Type B pancreatic cell (in vitro differentiated cells): ENCODE measurements at places on chromosomes 6 and 20. TPM values are rescaled to one million over a fixed set of nuclear protein-coding genes. Genes with fewer than 3 reads are reported as not detected.

The OLIG3 gene
- total RNA-seq, result 1.2 and 3.4 TPM in 2 replicates

The DDX43 gene
- 0.17 TPM in 1 of 2 replicates, not detected in the other for total RNA-seq

The TGM2 gene
- 28.6 and 31.7 TPM in 2 replicates for total RNA-seq

The TRMT6 gene
- 11.6 and 11.9 TPM in 2 replicates for total RNA-seq

The BHLHE23 gene
- total RNA-seq, result not detected in 2 replicates

The AGER gene
- total RNA-seq, result 11.1 and 16.9 TPM in 2 replicates

The SERPINB1 gene
- total RNA-seq, result 31.2 and 52.0 TPM in 2 replicates

The HLA-DRB1 gene
- 24.3 and 88.9 TPM in 2 replicates for total RNA-seq

The SIGLEC1 gene
- total RNA-seq, result not detected in 2 replicates

The C20orf204 gene
- 3.0 and 7.4 TPM in 2 replicates for total RNA-seq

DNA sequence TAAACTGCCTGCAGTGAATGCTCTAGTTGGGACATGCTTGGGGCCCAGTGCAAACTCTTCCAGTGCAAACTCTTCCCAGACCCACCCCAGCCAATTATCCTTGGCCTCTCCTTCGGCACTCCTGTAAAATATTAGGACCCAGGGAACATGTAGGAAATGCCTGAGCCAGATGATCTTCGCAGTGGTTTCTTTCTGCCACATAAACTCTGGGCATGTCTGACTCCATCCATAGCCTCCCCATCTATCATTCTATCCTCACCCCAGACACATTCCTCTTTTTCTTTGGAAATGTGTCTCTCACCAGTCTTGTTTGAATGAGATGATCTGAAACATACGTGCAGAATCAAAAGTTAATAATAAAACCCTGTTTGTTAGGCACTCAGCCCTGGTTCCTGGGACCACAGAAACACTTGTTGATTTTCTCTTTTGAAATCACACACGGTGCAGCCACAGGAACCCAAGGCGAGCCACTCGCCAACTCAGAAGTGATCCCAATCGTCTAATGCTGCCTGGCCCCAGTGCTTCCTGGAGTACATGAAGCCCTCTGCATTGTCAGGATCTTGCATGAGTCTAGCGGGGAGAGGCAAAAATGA lies 108.9 kb upstream of the CST7 start:
- no peak overlapping the region for H3K27ac ChIP-seq
- peaks cover 6% of the 10 kb centered on the region for H3K4me1 ChIP-seq
- DNase-seq, result no peak
- no peaks in the 10 kb centered on the region for H3K36me3 ChIP-seq
- H3K4me3 ChIP-seq, result no peak overlapping the region

- peaks cover 62% of the 10 kb centered on the region for H3K36me3 ChIP-seq
- H3K27ac ChIP-seq, result peak overlapping the region; percentile 99
- peak overlapping the region; percentile 92 for H3K4me3 ChIP-seq
These were observed 2.8 kb downstream of the BCL2L1 start for GRCh38 chr20:31719644-31720485.

DNA sequence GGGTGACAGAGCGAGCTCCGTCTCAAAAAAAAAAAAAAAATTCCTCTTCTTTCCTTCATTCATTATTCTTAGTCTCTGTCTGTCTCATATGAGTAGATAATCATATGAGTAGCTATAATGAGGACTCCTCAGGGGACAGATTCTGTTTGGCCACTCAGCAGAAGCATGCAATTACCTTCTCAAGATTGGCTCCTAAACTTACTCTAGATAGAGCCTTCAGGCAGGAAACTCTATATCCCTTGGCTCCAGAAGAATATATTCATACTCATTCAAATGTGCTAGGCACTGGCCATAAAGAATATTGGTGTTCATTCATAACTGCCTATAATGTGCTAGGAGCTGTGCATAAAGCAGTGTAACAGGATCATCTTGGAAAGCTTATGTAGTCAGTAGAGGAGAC lies 2.2 kb upstream of the ACAT2 start:
- peak overlapping the region; percentile 73 for H3K4me3 ChIP-seq
- peak overlapping the region; percentile 58 for H3K27ac ChIP-seq
- H3K27me3 ChIP-seq, result no peaks in the 10 kb centered on the region
- H3K4me1 ChIP-seq, result peaks cover 16% of the 10 kb centered on the region
- no peak for DNase-seq
- peaks cover 33% of the 10 kb centered on the region for H3K36me3 ChIP-seq

- no peak for DNase-seq
- no peak overlapping the region for H3K4me3 ChIP-seq
- H3K4me1 ChIP-seq, result peaks cover 3% of the 10 kb centered on the region
- H3K27ac ChIP-seq, result no peak overlapping the region
- H3K27me3 ChIP-seq, result no peaks in the 10 kb centered on the region
These were observed 16.4 kb downstream of the SLC17A5 start for GRCh38 chr6:73637404-73637803.

DNA sequence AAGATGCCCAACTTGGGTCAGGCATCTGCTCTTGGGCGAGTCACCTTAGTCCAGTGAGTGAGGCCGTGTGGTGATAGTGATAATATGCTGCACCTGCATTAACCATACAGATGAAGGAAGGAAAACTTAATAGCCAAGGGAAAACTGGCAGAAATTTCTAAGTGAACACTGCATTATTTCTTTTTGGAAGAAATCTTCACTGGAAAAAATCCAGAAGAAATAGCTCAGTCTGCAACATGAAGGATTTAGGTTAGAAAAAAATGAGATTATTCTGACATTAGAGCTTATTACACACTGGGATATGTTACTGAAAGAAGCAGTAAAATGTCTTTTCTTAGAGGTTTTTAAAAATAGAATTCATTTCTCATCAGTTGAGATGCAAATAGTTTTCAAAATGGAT lies 947.3 kb downstream of the KIF16B start:
- no peaks in the 10 kb centered on the region for H3K4me1 ChIP-seq
- H3K27me3 ChIP-seq, result no peaks in the 10 kb centered on the region
- H3K27ac ChIP-seq, result no peak overlapping the region
- DNase-seq, result no peak
- no peaks in the 10 kb centered on the region for H3K36me3 ChIP-seq

DNA sequence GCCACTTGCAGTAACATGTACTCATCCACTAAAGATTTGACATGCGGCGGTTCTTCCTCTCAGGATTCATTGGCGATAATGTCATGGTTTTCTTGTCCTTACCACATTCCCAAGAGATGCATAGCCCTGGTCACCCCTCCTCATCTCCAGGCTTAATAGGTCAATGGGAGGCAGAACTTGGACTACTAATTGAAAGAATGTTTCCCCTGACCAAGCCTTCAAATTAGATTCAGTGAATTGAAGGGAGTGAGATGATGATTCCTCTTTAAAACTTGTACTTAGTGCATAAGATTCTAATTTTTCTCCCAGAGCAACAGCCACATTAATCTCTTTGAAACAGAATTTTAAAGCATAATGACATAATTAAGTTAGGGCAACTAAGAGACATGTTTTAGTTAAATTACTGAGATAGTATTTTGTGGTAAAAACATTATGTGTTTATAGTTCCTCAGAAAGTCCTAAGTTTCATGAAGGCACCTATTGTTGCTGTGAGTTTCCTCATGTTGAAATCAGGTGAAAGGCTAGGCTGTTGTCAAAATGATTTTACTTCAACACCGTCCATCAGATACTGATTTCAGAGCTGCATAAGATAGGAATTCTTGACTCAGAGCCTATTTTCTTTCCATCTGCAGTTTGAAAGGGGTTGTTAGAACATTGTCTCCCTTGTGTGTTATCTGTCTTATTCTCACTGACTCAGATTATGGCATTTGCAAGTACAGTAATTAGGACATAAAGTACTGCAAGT lies 48.5 kb downstream of the STK4 start:
- H3K4me1 ChIP-seq, result peaks cover 36% of the 10 kb centered on the region
- no peak for DNase-seq
- H3K27me3 ChIP-seq, result no peaks in the 10 kb centered on the region
- no peak overlapping the region for H3K4me3 ChIP-seq
- peaks cover 9% of the 10 kb centered on the region for H3K36me3 ChIP-seq

DNA sequence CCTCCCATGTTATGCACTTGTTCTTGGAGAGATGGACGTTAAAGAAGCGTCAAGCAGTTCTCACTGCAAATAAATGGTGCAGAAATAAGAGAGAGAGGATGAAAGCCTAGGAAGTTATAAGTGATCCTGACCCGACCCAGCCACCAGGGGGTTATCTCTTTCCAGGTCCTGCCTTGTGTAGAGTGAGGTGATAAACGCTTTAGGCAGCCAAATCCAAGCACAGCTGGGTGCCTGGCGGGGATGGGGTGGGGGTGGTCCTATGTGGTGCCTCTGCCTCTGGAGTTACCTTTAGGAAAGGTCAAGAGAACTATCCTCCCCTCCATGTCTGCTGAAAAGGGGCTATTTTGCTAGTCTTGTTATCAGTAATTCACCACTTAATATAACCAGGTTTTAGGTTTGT lies 9.2 kb upstream of the TFAP2A start:
- H3K4me1 ChIP-seq, result peaks cover 32% of the 10 kb centered on the region
- no peak for DNase-seq
- H3K36me3 ChIP-seq, result no peaks in the 10 kb centered on the region
- H3K27ac ChIP-seq, result peak overlapping the region; percentile 75

GRCh38 chr20:57881466-57882385 lies 171.9 kb upstream of the PMEPA1 start:
- H3K27me3 ChIP-seq, result peaks cover 34% of the 10 kb centered on the region
- no peaks in the 10 kb centered on the region for H3K36me3 ChIP-seq
- no peak overlapping the region for H3K4me3 ChIP-seq
- peaks cover 30% of the 10 kb centered on the region for H3K4me1 ChIP-seq

DNA sequence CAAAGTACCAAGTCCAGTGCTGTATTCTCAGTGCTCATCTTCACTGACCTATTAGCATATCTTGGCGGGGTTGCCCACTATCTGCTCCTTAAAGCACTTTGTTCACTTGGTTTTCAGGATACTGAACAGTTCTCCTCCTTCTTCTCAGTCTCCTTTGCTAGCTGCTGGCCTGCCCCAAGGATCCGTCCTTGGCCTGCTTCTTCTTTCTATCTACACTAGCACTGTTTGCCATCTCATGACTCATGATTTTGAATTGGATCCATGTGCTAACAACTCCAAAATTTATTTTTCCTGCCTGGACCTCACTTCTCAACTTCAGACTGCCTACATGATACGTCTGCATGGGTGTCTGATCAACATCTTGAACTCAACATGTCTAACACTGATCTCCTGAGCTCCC lies 15.5 kb downstream of the TPD52L1 start:
- H3K27me3 ChIP-seq, result no peaks in the 10 kb centered on the region
- DNase-seq, result no peak
- H3K4me1 ChIP-seq, result peaks cover 6% of the 10 kb centered on the region
- no peak overlapping the region for H3K4me3 ChIP-seq

- H3K27ac ChIP-seq, result no peak overlapping the region
- H3K4me1 ChIP-seq, result peaks cover 16% of the 10 kb centered on the region
- no peaks in the 10 kb centered on the region for H3K27me3 ChIP-seq
- DNase-seq, result no peak
- H3K36me3 ChIP-seq, result no peaks in the 10 kb centered on the region
These were observed 180.1 kb downstream of the SLC24A3 start for GRCh38 chr20:19392344-19393130.

DNA sequence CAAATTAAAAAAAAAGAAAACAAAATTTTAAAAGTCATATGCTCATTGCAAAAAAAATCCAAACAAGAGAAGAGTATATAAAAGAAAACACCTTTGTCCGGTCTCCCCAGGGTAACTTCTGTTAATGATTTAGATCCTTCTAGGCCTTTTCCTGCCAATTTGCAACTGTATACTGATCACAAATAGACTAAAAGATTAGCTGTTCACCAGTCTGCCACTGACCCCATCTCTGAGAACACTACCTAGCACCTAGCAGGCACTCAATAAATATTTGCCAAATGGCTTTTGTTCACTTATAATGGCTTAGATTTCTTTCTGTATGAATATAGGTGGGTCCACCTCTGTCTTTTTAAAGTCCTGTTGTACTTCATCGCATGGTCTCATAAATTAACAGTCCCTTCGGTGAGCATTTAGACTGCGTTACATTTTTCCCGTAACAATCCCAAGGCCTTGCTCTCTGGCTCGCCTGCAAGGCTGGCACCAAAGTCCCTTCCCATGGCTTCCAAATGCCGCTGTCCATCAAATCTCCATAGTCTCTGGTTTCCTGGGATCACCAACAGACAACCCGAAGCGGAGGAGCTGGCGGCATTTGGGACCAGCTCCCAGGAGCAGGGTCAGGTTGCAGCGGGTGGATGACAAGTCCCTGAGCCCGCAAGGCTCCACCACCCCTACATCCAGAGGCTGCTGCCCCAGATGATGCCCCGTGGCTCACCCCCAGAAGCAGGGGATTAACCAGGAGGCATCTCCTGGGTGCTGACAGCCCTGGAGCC lies 11.8 kb downstream of the JPH2 start:
- peaks cover 4% of the 10 kb centered on the region for H3K36me3 ChIP-seq
- no peak for DNase-seq
- no peak overlapping the region for H3K4me3 ChIP-seq
- peaks cover 8% of the 10 kb centered on the region for H3K27me3 ChIP-seq
- H3K4me1 ChIP-seq, result peaks cover 8% of the 10 kb centered on the region
- no peak overlapping the region for H3K27ac ChIP-seq

GRCh38 chr6:168371981-168372711 lies 52.6 kb upstream of the DACT2 start:
- H3K4me3 ChIP-seq, result no peak overlapping the region
- no peak for DNase-seq
- no peaks in the 10 kb centered on the region for H3K36me3 ChIP-seq
- H3K27ac ChIP-seq, result no peak overlapping the region
- peaks cover 15% of the 10 kb centered on the region for H3K27me3 ChIP-seq

DNA sequence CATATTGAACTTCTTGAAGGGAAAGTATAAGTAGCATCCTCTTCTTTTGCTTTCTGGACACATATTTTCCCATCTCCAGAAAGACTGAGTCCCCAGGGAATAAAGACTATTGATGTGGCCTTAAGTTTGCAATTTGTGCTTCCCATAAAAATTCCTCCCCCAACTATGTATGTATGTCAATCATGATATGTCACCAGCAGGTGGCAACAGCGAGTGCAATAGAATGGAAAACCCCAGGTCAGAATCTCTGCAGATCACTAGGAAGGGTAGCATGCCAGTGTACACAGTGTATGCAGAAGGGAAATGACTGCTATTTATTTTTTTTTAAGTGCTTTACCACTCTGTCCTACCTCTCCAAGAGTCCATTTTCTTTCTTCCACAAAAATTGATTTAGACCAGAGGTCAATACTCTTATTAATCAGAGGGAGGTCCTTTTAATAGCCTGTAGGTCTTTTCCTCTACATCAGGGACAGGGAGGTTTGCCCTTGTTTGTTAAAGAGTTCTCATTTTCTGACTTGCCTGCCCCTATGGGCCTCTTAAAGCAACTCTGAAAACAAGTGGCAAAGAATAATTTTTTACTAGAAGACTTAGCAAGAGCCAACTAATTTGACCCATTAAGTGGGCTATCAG lies 61.4 kb downstream of the BMP2 start:
- H3K27me3 ChIP-seq, result no peaks in the 10 kb centered on the region
- H3K27ac ChIP-seq, result no peak overlapping the region
- DNase-seq, result no peak
- no peak overlapping the region for H3K4me3 ChIP-seq

GRCh38 chr6:136761227-136761922 lies 30.9 kb downstream of the MAP3K5 start:
- no peak for DNase-seq
- peak overlapping the region; percentile 26 for H3K4me3 ChIP-seq
- peaks cover 17% of the 10 kb centered on the region for H3K4me1 ChIP-seq
- no peaks in the 10 kb centered on the region for H3K27me3 ChIP-seq
- no peak overlapping the region for H3K27ac ChIP-seq

DNA sequence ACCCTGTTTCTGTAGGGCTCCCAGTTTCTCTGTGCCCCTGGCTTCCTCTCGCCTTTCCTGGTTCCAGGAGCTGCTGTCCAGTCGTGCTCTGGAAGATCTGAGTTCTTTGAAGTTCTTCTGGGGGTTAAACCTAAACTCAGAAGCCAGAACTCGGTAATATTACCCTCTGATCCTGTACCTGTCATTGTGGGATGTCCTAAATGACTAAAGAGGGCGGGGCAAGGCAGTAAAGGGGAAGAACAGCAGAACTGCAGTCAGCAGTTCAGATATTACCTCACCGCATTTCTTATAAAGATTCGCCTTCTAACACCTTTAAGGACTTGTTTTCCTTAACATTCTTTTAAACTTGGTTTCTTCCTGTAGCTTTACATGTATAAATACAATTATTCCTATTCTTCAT lies 63.9 kb downstream of the FAM120B start:
- peak overlapping the region; percentile 30 for H3K4me3 ChIP-seq
- H3K36me3 ChIP-seq, result peaks cover 28% of the 10 kb centered on the region
- no peak for DNase-seq
